ENCODE measurements at places on chromosomes 3 and 15. TPM values are rescaled to one million over a fixed set of nuclear protein-coding genes. Genes with fewer than 3 reads are reported as not detected.

EFHB gene
- total RNA-seq = 0.99 TPM

DNA sequence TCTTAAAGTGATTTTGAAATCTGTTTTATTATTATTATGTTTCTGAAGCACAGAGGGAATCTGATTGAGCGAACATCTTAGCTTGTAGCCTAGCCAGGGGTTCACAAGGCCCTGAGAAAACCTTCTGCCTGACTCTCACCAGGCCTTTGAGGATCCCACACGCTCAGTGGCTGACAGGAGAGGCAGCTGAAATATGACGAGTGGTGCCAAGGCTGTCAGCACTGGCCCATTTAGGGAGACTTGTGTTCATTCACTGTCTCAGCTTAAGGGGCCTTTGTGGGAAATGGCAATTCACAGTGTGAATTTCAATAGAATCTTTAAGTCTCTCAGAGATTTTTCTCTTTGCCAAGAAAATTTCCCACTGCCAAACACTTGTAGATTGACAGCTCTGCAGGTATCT is 770.9 kb downstream of the TUSC7 start:
- DNase-seq = no peak

DNA sequence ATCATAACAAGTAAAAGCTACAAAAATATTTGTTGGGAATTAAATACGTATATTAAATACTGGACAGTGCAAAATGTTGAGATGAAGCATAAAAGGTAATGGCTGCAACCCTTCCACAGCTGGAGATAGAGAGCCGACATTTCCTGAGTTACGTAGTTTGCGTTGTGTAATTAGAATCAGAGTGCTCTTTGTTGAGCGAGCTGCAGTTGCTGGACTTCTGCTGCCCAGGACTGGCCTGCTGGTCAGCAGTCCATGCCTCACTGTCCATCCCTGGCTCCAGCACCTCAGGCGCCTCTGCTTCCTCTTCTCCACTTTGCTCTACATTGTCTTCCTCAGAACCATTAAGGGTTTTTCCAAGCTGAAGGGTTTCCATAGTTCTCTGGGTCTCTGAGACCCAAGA is 28.4 kb upstream of the SHC4 start:
- no peak for DNase-seq

DNA sequence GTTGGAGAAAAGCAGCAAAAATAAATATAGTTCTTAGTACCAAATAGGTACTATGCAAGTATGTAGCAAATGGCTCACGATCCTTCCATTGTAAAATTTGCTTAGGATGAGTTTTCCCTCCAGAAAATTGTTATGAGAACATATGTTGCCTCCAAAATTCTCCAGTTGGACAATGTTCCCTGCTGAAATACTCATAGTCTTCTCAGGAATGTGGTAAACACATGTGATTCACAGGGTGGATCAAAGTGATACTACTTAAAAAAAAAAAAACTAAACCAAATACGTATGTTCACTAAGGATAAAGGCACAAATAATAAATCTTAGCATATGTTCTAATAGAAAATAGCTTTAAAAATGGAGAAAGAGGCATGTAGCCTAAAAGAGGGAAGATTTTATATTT is 84.3 kb upstream of the ZNF385D start:
- DNase-seq = no peak

DNA sequence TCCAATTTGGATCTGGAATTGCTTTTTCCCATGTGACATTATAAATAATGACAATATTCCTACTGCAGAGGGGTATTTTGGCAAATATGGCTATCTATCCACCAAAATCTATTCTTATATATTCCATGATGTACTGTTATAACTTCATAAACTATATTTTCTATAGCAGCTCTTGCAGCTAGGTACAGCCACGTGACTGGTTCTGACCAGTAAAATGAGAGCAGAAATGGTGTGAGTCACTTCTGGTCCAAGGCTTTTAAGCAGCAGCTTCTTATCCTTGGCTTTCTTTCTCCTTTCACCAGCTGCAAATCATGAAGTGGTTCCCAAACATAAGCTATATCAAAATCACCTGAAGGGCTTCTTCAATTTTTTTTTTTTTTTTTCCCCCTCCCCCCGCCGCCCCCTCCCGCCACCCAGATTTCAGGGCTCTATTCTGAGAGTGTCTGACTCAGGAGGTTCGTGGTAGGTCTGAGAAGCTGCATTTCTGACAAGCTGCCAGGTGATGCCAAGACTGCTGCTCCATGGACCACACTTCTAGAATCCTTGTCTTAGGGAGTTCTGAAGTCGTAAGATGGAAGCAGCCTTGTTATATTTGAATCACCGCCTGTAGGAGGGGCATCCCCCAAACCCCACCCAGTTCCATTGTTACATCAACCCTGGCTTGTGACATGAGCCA is 357.5 kb downstream of the CHST2 start:
- no peak for DNase-seq
